ENCODE measurements at places on chromosomes 3 and 15.
A peak's percentile ranks its signal among the peaks of the same experiment; 100 is the strongest.

- no peak for DNase-seq
These were observed 31.1 kb upstream of the SUCLG2 start for GRCh38 chr3:67685499-67685898.

DNA sequence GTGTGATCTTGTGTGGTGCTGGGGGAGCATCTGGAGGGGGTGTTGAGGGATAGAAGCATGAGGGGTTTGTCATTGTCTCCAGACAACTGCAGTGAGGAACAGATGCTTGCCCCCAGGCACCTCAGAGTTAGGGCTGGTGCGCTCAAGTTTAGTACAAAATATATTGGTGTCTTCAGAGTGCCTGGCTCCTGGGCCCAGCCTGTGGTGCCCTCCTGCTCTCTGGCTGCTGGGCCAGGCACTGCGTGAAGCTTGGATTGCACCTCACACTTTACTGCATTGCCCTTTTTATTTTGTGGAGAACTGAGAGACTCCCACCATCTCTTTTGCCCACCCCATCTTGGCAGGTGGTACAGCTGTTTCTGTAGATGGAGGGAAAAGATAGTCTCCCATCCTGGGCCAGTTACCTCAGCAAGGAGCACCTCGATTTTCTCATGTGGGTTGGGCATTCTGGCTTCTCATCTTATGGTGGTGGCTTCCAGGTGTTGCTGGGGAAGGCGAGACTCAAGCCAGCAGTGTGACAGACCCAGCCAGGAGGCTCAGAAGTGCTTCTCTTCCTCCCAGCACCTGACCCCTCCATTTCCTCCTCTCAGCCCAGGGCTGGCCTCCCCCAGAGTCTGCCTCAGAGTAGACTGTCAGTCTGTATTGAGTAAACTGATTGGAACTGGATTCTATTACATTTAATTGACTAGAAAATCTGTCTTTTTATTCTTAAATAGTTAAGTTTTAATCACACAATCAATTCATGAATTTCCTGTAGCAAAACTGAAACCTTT lies 140.5 kb downstream of the DNAJB8 start:
- no peak for DNase-seq

DNA sequence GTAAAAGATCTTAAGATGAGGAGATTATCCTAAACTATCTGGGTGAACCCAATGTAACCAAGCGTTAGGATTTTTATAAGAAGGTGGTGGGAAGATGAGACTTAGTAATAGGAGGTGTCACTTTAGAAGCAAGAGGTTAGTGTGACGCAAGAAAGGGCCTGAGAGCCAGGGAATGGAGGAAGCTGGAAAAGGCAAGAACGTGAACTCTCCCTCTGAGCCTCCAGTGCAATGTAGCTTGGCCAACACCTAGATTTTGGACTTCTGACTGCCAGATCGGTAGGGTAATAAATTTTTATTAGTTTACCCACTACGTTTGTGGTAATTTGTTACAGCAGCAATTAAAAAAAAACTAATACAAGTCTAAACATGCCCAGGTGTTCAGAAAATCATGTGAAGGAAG lies 20.8 kb upstream of the CNTN6 start:
- DNase-seq = no peak

GRCh38 chr15:76931397-76932134 lies at the start of gene RCN2:
Gene RCN2, plus strand, starts transcription at chr15:76931749. Its CDS starts 93 bp downstream, at chr15:76931842.
- peak; percentile 96 for DNase-seq

DNA sequence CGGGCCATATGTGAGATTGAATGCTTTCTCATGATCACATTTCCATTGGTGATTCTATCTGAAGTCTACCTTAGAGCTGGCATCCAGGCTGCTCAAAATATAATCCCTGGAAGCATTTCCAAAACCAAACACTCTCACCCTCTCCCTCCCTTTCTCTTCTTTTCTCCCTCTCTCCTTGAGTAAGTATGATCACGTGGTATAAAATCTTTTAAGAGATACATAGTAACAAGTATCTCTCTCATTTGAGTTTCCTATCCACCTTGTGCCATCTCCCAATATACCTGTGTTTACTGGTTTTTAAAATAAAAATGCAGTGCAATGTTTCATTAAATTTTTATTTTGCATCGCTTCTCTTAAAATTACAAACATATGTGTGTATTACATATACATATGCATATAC lies 350.9 kb upstream of the KCNH8 start:
- no peak for DNase-seq

GRCh38 chr15:45863881-45864580 lies 229.2 kb downstream of the SQOR start:
- no peak for DNase-seq

DNA sequence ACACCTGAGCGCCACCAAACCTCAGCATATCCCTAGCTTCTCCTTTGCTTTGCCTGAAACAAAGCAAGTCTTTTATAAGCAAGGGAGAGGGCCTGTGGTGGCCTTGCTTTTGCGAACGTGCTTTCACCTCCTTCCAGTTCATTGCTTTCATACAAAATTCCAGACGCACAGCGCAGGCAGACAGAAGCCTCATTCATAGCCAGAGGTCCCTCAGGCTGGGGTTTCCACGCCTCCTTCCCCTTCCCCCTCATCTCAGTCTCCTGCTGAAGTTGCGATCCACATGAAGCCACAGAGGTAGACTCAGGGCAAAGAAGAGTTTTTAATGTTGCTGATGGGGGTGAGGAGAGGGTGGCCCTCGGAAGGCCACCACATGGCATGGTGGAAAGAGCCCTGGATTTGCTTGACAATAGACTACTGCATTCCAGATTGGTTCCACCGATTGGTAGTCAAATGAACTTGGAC lies 59.4 kb upstream of the FLNB start:
- DNase-seq = no peak

GRCh38 chr3:185878920-185879319 lies 54.1 kb upstream of the IGF2BP2 start:
- no peak for DNase-seq

DNA sequence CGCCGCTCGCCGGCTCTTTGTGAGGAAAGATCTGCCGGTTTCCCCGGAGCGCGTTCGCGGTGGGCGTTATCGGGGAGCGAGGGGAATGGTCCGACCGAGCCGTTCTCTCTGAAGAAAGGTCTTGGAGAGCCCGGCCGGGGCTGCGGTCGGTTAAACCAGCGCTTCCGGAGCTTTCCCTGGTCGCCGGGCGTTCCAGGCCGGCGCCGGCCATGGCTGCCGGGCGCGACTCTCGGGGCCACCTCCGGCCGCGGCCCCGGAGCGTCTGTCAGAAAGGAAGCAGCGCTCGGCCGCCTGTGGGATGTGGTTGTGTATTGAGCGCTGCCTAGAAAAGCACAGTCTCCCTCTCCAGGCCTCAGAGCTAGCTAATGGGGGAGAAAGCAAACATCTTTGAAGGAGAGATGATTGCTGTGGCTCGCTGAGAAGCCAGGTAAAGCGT lies 731 bp downstream of the FYTTD1 start:
- peak; percentile 86 for DNase-seq

GRCh38 chr15:78079298-78080087 lies 2.0 kb upstream of the TBC1D2B start:
- DNase-seq = no peak

- DNase-seq = peak; percentile 49
These were observed 326.0 kb upstream of the SGO1 start for GRCh38 chr3:20511863-20512505.

- DNase-seq = no peak
These were observed 2.5 kb downstream of the OR5K2 start for GRCh38 chr3:98500019-98500418.

GRCh38 chr3:37753428-37753827 lies 108.3 kb upstream of the CTDSPL start:
- no peak for DNase-seq

DNA sequence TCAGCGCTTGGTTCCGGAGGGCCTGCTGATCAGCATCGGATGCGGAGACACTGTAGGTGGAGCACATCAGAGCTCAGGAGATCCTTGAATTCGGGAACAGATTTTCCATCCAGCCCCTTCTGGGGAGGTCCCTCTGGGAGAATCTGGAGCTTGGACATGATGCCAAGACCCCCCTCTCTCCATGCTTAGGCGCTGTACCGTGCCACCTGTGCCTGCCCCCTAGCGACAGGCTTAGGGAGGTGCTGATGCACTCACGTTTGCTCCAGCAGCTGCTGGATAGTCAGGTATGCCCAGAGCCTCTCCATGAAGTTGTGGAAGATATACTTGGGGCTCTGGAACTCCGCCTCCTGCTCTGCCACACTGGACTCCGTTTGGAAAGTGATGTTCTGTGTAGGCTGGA lies 9.7 kb downstream of the ITIH4 start:
- peak; percentile 94 for DNase-seq

- DNase-seq = no peak
These were observed 151.3 kb downstream of the CADPS start for GRCh38 chr3:62723914-62724217.

DNA sequence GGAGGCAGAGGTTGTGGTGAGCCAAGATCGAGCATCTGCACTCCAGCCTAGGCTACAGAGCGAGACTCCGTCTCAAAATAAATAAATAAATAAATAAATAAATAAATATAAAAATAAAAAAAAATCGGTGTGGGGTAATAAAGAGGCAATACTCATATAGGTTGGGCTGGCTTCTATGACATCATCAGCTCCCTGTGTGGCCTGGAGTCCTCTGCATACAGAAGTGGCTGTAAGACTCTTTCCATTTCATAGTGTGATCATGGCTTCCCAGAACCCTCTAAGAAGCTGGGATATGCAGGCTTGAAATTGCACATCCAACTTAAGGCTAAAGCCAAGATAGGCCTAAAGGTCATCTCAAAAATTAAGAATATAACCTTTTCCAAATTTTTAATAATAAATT lies 101.6 kb downstream of the ZIC4 start:
- DNase-seq = no peak

- DNase-seq = no peak
These were observed 22.8 kb upstream of the TRIM59 start for GRCh38 chr3:160472344-160472743.

DNA sequence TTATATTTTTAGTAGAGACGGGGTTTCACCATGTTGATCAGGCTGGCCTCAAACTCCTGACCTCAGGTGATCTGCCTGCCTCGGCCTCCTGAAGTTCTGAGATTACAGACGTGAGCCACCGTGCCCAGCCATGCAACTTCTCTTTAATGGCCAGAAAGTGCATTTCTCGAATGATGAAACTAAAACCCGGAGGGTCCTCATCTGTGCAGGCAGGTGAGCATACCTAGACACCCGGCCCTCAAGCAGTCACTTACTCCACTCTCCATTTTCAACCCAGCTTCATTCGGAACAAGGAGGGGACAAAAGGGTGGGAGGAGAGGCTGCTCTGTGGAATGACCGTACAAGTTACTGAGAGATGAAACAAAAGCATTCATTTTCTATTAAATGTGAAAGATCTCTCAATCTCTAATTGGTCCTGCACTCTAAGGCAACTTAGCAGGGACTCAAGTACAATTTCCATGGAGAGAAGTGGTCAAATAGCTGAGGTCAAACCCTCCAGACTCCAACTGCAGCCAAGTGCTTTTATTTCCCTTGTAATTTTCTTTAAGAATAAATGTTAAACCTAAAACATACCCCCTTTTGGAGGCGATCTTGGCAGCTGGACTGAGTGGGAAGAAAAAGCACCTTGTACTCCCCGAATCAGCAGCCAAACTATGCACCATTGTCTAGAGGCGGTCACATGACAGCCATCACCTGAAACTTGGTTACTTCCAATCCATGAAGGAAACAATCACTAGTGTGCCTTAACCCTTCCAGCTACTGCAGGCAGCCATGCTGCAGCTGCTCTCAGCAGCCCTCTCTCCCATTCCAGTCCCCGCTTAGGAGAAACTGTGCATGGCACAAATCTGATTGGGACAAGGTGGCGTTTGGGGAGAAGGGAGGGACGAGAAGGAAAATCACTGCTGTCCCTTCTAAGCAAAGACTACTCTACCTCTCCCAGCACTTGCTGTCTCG lies 62.2 kb downstream of the VGLL4 start:
- DNase-seq = peak; percentile 43

Measured in H7 (cell line).